ENCODE measurements at places on chromosomes 13 and 19. TPM values are rescaled to one million over a fixed set of nuclear protein-coding genes. Genes with fewer than 3 reads are reported as not detected.

Gene NAT14
- total RNA-seq, result 7.0 TPM

DNA sequence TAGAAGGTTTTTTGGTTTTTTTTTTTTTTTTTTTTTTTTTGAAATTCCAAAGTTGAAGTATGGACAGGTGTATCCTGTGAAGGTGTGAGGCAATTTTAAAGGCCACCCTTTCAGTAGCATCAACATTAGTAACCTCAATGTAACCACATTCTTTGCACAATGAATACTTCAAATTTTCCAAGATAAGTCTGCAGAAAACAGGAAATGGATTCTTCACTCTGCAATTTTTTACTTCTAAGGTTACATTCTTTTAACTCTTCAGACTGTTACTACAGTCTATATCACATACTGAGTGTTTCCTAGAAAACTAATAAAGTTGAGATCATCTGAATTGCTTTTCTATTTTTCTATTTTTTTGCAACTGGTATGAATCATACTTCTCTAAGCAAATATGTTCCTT, 569.0 kb upstream of the GPC6 start:
- DNase-seq, result no peak
- no peaks in the 10 kb centered on the region for H3K4me1 ChIP-seq
- no peaks in the 10 kb centered on the region for H3K36me3 ChIP-seq
- H3K27ac ChIP-seq, result no peak overlapping the region
- no peak overlapping the region for H3K4me3 ChIP-seq

Gene LIM2
- total RNA-seq, result not detected

DNA sequence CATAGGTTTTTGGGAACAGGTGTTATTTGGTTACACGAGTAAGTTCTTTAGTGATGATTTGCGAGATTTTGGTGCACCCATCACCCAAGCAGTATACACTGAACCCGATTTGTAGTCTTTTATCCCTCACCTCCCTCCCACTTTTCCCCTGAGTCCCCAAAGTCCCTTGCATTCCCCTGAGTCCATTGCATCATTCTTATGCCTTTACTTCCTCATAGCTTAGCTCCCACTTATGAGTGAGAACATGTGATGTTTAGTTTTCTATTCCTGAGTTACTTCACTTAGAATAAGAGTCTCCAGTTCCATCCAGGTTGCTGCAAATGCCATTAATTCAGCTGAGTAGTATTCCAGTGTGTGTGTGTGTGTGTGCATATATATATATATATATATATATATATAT, 97.2 kb upstream of the EDNRB start:
- no peak overlapping the region for H3K4me3 ChIP-seq
- no peak overlapping the region for H3K27ac ChIP-seq
- no peaks in the 10 kb centered on the region for H3K27me3 ChIP-seq
- DNase-seq, result no peak
- H3K4me1 ChIP-seq, result no peaks in the 10 kb centered on the region

DNA sequence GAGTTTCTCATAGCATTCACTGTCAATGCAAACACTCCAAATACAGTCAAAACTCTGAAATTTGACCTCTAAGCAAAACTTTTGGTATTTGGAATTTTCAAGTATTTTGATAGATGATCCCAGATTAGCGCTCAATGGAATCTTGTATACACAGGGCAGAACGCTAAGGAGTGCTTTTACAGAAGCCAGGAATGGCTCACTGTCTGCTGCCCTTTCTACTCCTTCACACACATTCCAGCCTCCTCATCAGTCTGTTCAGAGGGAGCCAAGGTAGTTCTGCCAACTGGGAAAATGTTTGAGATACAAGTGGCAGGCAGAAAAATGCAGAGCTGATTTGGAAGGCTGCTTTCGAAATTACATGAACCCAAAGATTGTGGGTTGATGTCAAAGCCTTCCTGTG, 4.4 kb upstream of the STARD13 start:
- no peak overlapping the region for H3K4me3 ChIP-seq

GRCh38 chr19:12544401-12544876, 6.8 kb downstream of the ZNF564 start:
- peaks cover 14% of the 10 kb centered on the region for H3K36me3 ChIP-seq
- H3K27ac ChIP-seq, result no peak overlapping the region
- H3K27me3 ChIP-seq, result no peaks in the 10 kb centered on the region
- no peak for DNase-seq

GRCh38 chr19:33134571-33135041, 2.7 kb downstream of the WDR88 start:
- H3K4me1 ChIP-seq, result peaks cover 5% of the 10 kb centered on the region
- peaks cover 3% of the 10 kb centered on the region for H3K27me3 ChIP-seq
- no peak overlapping the region for H3K4me3 ChIP-seq
- DNase-seq, result no peak

Data from right atrium auricular region (tissue), 2 donors.